GM12878 (cell line): ENCODE measurements at places on chromosomes 6 and 20. TPM values are rescaled to one million over a fixed set of nuclear protein-coding genes. Genes with fewer than 3 reads are reported as not detected.

- peaks cover 13% of the 10 kb centered on the region for H3K36me3 ChIP-seq
- H3K27me3 ChIP-seq: no peaks in the 10 kb centered on the region
- peak; percentile 59 for DNase-seq
These were observed 872 bp upstream of the RBM39 start for GRCh38 chr20:35742741-35743523.

The CD24 gene
- 16.6 and 17.6 TPM in 2 replicates for total RNA-seq

- no peak overlapping the region for H3K27ac ChIP-seq
- H3K36me3 ChIP-seq: no peaks in the 10 kb centered on the region
- no peaks in the 10 kb centered on the region for H3K4me1 ChIP-seq
- no peak for DNase-seq
These were observed 248.8 kb upstream of the MAP3K7 start for GRCh38 chr6:90835596-90836212.

The DNMT3B gene
- total RNA-seq: 1.8 and 1.9 TPM in 2 replicates

DNA sequence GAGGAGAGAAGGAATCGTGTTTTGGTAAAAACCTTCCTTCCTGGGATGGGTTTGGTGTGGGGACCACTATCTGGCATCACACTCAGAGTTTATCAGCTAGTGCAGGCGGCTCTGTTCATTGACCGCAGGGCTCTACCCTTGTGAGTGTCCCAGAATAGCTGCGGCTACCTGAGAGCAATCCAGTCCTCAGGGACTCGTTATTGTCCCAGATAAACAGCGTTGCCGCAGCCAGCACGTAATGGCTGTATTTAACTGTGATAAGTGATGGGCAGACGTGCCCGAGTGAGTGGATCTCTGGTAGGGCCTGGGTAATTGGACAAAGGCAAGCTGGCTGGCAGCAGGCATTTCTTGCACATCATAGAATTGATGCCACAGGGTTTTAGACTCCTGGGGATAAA is 163.3 kb downstream of the SOBP start:
- H3K27me3 ChIP-seq: no peaks in the 10 kb centered on the region
- no peak overlapping the region for H3K27ac ChIP-seq
- H3K4me3 ChIP-seq: no peak overlapping the region
- DNase-seq: no peak

DNA sequence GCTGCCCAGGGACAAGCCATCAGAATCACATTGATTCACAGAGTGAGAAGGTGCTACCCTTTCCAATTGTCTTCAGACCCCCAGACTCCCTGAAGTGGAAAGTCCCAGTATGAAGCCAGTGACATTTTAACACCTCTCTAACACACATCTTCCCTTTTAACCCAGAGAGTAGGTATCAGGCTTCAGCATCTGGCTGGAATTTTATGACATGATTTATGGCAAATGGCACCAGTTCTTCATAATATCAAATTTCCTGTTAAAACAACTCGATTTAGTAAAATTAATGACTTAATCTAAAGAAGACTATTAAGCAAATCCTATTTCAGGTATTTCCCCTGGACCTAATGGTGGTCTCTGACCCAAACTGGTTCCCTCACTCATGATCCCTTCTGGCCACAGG is 25.0 kb downstream of the KCNB1 start:
- no peaks in the 10 kb centered on the region for H3K4me1 ChIP-seq
- H3K36me3 ChIP-seq: no peaks in the 10 kb centered on the region
- H3K27ac ChIP-seq: no peak overlapping the region
- DNase-seq: no peak
- H3K27me3 ChIP-seq: peaks cover 5% of the 10 kb centered on the region

The CRISP2 gene
- total RNA-seq: not detected in 2 replicates

The CGA gene
- total RNA-seq: not detected in 2 replicates

GRCh38 chr6:72551470-72551869 is 70.4 kb upstream of the KCNQ5 start:
- DNase-seq: no peak
- H3K4me3 ChIP-seq: no peak overlapping the region
- no peak overlapping the region for H3K27ac ChIP-seq
- no peaks in the 10 kb centered on the region for H3K4me1 ChIP-seq
- H3K27me3 ChIP-seq: no peaks in the 10 kb centered on the region; the same call in 1 of the 2 replicates

The GPR6 gene
- not detected in 2 replicates for total RNA-seq

DNA sequence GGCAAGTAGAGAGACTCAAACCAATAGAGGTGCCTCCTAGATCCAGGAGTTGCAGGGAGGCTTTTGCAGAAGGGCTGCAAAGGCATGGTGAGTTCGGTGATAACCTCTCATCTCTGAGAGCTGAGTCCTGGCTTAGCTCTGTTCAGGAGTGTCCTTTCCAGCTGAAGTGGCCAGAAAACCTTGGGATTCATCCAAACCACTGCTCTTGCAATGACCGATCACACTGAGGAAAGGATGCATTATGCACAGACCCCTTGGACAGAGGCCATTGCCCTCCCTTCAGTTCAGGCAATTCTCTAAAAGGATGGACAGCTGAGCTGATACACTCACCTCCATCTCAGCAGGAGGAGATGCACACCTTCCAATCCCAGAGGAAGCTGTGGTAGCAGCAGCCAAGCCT is 158.8 kb upstream of the ENPP5 start:
- no peak overlapping the region for H3K4me3 ChIP-seq
- DNase-seq: no peak
- H3K27ac ChIP-seq: no peak overlapping the region

DNA sequence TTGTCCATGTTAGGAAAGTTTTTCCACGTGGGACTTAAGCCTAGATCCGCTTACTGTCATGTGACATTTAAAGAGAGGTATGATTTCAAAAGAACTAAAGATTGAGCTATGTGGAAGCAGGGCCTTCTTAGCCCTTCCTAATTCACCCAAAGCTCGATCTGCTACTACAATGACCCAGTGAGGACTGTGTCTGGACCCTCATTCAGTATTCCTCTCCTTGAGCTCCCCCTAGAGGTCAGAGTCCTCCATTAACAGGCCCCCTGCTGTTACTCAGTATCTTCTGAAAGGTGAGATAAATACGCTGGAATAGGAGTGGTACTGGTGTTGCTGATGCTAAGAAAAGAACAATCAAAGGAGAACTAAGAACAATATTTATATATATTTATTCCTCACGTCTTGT is 414.0 kb downstream of the GJA1 start:
- H3K4me3 ChIP-seq: no peak overlapping the region
- no peaks in the 10 kb centered on the region for H3K36me3 ChIP-seq
- no peak overlapping the region for H3K27ac ChIP-seq
- no peaks in the 10 kb centered on the region for H3K4me1 ChIP-seq
- H3K27me3 ChIP-seq: no peaks in the 10 kb centered on the region
- DNase-seq: no peak

The OR2J3 gene
- total RNA-seq: not detected in 2 replicates

The C20orf141 gene
- not detected in 2 replicates for total RNA-seq

DNA sequence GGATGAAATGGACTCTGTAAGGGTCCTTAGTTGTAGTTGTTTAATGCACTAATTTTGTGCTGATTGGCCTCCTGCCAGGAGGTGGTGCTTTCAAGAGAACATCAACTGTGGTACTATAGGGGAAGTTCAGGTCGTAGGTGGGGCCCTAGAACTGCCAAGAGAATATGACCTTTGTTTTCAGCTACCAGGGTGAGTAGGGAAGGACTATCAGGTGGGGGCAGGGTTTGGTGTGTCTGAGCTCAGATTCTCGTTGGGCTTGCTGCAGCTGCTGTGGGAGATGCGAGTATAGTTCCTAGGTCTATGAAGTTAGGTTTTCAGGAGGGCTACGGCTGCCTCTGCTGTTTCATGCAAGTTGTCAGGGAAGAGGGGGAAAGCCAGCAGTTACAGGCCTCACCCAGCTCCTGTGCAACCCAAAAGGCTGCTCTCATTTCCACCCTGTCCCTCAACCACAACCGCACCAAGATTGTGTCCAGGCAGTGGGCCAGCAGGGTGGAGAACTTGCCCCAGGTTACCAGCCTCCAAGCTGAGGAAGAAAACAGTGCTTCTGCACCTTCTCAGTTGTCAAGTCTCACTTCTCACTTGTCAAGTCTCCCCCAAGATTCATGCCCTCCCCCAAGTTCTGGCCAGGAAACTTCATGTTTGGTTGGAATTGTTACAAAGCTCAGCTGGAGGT is 626.5 kb upstream of the MAP3K7 start:
- H3K4me3 ChIP-seq: no peak overlapping the region
- H3K27ac ChIP-seq: no peak overlapping the region
- H3K27me3 ChIP-seq: no peaks in the 10 kb centered on the region
- no peak for DNase-seq

DNA sequence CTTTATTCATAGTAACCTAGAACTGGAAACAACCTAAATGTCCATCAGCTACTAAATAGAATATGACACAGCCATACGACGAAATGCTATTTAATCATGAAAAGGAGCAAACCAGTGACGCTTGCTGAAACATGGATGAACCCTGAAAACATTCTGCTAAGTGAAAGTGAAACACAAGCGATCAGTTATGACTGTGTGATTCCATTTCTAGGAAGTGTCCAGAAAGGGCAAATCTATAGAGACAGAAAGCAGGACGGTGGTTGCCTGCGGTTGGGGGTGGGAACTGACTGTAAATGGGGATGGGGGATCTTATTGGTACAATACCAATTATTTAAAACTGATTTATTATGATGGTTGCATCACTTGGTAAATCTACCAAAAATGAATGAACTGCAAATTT is 126.8 kb downstream of the IPCEF1 start:
- H3K36me3 ChIP-seq: no peaks in the 10 kb centered on the region
- peaks cover 9% of the 10 kb centered on the region for H3K4me1 ChIP-seq
- DNase-seq: no peak
- 0 out of 2 replicates have a peak overlapping the region, but pooled peaks have one; percentile 4 for H3K4me3 ChIP-seq
- no peaks in the 10 kb centered on the region for H3K27me3 ChIP-seq
- H3K27ac ChIP-seq: peak overlapping the region; percentile 35; the same call in 1 of the 2 replicates

DNA sequence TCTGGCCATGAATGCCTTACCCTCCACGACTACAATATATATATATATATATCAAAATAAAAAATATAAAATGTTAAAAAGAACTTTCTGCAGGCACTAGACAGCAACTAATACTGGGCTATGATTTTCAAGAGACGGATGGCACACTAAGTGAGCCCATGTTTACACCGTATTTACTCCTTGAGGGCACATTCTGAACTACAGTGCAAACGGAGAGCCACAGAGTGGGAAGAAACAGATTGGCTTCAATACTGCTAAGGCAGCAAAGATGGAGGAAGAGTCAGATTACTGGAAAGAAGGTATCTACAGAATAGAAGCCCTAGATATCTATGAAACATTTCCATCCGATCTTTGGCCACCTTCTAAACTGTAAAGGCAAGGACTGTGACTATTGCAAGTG is 330.3 kb downstream of the HTR1B start:
- no peaks in the 10 kb centered on the region for H3K27me3 ChIP-seq
- no peak overlapping the region for H3K4me3 ChIP-seq
- H3K27ac ChIP-seq: no peak overlapping the region
- H3K36me3 ChIP-seq: no peaks in the 10 kb centered on the region

DNA sequence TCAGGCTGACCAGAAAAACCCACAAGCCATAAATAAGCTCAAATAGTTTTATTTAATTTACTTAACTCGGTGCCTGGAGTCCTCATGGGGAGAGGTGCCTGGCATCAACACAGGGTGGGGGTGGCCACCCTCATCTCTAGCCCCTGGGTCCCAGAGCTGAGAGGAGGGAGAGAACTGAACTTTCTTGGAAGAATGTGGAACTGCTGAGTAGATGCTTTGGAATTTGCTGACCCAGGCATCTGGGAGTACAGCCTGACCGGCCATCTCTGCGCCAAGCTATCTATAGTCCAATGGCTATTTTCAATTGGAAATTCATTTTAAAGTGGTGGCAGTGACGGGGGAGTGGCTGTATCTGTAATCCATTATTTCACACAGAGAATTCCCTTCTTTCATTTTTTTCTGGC is 104.8 kb downstream of the CDH26 start:
- H3K36me3 ChIP-seq: no peaks in the 10 kb centered on the region
- H3K4me3 ChIP-seq: no peak overlapping the region
- H3K4me1 ChIP-seq: no peaks in the 10 kb centered on the region
- DNase-seq: no peak

DNA sequence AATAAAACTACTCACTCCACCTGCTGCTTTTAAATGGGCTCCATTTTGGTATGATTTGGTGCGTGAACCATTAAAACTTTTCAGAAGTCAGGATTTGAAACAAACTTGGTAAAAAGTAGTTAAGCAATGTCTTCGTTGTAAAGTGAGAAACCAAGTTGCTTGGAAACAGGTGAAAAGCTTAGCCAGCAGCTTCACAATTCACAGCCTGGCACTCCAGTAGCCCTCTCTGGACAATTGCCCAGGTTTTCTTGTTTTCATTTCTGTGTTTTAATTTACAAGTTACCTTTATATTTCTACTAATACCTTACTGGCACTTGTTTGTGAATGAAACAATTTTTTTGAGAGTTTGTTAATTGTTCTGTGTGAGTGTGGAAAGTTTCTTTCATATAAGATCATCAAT is 12.8 kb downstream of the NT5E start:
- no peak overlapping the region for H3K4me3 ChIP-seq
- DNase-seq: no peak
- H3K4me1 ChIP-seq: peaks cover 59% of the 10 kb centered on the region
- no peak overlapping the region for H3K27ac ChIP-seq

The TAPBP gene
- 210 and 219 TPM in 2 replicates for total RNA-seq

DNA sequence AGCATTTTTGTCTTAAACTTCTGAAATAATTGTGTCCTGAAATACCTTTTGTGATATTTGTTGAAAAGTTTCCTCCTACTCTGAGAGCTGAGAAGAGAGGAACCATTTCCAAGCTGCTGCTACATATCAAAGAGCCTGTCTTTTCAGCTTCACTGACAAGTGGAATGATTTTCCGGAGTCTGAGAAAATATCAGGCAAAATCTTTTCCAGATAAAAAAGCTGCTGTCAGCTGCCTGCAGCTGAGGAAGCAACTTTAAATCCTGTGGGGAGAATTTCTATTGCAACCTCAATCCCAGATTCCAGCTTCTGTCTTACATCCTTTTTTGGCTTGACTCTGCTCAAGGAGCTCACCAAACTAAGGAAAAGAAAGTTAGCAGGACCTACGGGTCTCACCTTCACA is 904.3 kb downstream of the PHF3 start:
- no peaks in the 10 kb centered on the region for H3K27me3 ChIP-seq
- H3K36me3 ChIP-seq: no peaks in the 10 kb centered on the region
- H3K4me1 ChIP-seq: no peaks in the 10 kb centered on the region
- no peak overlapping the region for H3K27ac ChIP-seq

The IPCEF1 gene
- total RNA-seq: 4.9 and 6.8 TPM in 2 replicates

The TPD52L2 gene
- 43.4 and 46.2 TPM in 2 replicates for total RNA-seq

DNA sequence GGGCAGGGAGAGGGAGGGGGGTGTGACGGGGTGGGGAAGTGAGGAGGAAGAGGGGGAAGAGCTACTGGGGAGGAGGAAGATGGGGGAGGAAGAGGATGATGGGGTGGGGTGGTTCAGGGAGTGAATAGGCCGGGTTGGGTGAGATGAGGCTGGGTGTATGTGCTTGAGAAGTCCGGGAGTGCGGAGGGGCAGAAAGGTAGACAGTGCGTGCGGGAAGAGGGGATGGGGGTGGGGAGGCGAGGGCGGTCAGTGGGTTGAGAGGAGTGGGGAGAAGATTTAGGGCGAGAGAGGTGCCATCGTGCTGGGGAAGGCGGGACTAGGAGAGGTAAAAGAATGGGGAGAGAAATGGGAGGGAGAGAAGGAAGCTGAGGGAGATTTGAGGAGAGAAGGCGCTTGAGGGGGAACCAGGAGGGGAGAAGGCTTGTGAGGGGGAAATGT is 30.9 kb upstream of the NOTCH4 start:
- peaks cover 10% of the 10 kb centered on the region for H3K4me1 ChIP-seq
- no peaks in the 10 kb centered on the region for H3K27me3 ChIP-seq
- DNase-seq: no peak

The CST5 gene
- total RNA-seq: not detected in 2 replicates

- H3K27me3 ChIP-seq: no peaks in the 10 kb centered on the region
- no peak overlapping the region for H3K4me3 ChIP-seq
- no peaks in the 10 kb centered on the region for H3K4me1 ChIP-seq
- no peaks in the 10 kb centered on the region for H3K36me3 ChIP-seq
- H3K27ac ChIP-seq: no peak overlapping the region
These were observed 128.3 kb downstream of the TSHZ2 start for GRCh38 chr20:53100476-53100911.

The SLC25A27 gene
- not detected in 2 replicates for total RNA-seq
